ENCODE measurements at places on chromosomes 6 and 20.

DNA sequence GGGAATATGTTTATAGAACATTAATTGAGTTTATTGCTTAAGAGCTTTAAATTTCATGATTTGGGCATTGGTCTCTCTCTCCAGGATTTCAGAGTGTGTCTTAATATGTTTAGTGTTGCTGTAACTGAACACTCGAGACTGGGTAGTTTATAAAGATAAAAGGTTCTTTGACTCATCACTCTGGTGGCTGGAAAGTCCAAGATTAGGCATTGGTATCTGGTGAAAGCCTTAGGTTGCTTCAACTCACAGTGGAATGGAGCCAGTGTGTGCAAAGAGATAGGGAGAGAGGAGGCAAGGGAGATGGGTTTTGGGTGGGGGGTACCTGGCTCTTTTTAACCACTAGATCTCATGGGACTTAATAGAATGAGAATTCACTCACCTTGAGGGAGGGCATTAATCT is 35.6 kb upstream of the DTNBP1 start:
- DNase-seq, result no peak

DNA sequence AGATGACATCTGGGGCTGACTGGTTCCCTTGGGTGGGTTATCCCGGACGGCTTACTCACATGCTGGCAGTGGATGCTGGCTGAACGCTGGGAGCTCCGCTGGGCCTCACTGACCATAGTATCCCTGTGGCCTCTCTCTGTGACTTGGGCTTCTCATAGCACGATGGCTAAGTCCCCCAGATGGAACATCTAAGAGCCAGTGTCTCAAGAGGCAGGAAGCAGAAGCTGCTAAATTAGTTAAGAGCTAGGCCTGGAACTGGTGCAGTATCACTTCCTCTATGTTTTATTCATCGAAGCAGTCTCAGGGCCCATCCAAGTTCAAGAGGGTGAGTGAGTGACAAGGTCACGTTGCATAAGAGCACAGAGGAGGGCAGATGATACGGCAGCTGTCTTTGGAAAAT is 116.5 kb upstream of the LAMP5 start:
- DNase-seq, result no peak

- no peak for DNase-seq
Observed at GRCh38 chr6:53484476-53485280, 60.2 kb downstream of the GCLC start.

- no peak for DNase-seq
Observed at GRCh38 chr20:56411759-56412472, at the start of gene CASS4. CASS4 (plus strand) TSS chr20:56412260; CDS start chr20:56412459, 199 bp downstream.

DNA sequence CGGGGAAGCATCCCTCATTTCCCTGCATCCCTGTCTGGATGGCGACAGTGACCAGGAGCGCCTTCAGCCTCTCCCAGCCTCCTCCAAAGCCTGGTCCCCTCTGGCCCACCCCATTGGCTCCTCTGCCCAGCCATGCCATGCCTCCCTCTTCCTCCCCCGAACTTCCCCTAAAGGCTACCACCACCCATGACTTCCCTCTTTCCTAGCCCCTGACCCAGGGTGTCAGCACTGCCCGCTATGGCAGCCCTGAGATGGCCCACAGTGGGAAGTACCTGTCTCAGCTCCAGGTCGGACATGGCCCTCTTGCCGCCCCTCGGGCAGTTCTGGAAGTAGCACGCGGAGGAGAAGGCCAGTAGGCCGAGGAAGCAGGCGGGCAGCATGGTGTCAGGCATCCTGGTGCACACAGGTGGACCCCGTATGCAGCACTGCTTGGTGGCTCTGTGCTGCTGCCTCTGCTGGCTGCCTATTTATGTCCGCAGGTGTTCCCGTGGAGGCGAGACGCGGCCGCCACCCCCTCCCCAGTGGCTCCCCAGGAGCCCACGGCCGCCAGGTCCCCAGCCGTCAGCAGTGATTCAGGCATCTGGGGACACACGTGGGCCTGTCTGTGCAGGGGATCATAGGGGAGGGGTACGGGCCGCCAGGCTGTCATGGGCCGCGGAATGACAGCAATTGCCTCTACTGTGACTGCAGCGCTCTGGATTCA is at the start of gene AVP:
TSS of gene AVP (minus strand) at position 442 of the 703 bp plus-strand sequence. CDS start at position 392, 50 bp downstream.
- DNase-seq, result no peak

GRCh38 chr6:85115876-85116275 is 334.0 kb upstream of the NT5E start:
- no peak for DNase-seq

DNA sequence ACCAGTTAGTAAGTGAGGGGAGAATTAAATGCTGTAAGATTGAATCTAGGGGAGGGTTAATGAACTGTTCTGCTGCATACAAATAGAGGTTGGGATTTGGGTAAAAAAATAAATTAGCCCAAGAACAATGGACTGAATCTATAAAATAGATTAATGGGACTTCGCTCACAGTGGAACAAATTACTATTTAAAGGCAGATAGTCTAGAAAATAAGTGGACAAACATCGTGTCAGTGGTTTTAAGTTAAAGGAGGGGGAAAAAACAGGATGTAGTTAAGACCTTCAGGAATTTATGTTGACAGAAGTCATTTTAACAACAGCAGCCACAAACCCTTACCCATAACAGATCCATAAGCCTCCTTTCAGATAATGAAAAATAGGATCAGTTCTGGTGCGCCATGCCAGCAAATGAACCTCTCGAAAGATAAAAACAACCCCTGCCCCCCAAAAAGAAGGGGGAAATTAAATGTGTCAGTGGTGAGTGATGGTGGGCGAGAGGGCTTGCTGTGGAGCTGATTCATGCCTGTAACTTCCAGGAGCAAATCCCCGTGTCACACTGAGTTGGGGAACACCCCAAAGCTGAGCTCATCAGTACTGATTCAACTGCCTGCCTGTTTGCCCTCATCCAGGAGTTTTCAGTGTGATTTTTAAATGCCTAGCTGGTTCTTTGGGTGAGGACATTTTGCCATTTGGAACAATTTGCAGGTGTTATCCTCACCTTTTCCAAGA is 86.8 kb downstream of the PPP1R14C start:
- DNase-seq, result no peak

- no peak for DNase-seq
Observed at GRCh38 chr6:157906537-157907061, 75.1 kb upstream of the SYNJ2 start.

GRCh38 chr6:163757520-163757919 is 343.0 kb downstream of the QKI start:
- DNase-seq, result no peak
